NCI-H446 treated with DMSO at 0.1 percent for 48 hours (cell line): ENCODE measurements at places on chromosomes 5 and 9.

- DNase-seq: peak; percentile 3
These were observed 26.6 kb upstream of the OR2K2 start for GRCh38 chr9:111356481-111357244.

GRCh38 chr5:174428895-174429294, 295.5 kb upstream of the MSX2 start:
- DNase-seq: no peak

DNA sequence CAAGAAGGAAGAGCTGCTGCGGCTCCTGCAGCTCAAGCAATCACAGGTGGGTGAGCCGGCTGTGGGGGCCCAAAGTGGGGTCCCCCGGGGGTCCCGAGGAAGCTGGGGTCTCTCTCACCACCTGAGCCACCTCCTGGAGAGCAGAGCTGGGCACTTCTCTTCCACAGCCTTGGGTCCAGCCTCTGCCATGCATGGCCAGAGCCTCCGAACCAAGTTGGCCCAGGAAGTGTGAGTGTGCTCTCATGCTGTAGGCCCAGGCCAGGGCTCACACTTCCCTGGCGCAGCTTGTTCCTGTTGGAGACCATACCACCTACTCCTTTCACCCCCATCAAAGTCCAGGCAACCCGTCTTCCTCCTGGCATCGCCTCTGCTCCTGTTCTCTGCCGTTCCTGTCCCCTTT, 19.7 kb downstream of the HMCN2 start:
- DNase-seq: no peak

- DNase-seq: no peak
These were observed 70.2 kb upstream of the IL6ST start for GRCh38 chr5:56064984-56065383.

DNA sequence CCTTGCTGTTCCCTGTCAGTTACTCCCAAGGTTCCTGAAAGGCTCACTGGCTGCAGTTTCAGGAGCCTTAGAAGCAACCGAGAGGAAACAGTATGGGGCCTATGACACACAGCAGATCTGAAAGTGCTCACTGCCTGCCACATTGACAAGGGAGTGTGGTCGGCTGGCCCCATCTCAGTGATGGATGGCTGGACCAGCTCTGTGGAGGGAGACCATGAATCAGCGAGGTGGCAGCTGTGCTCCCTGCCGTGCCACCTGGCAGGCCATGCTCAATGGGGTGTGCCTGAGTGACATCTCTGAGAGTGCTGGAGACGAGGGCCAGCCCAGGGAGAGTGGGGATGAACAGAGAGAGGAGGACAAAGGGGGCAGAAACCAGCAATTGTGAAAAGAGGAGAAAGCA, 49.1 kb downstream of the DOCK2 start:
- no peak for DNase-seq
